ENCODE measurements at places on chromosomes 16 and 17. TPM values are rescaled to one million over a fixed set of nuclear protein-coding genes. Genes with fewer than 3 reads are reported as not detected.
A peak's percentile ranks its signal among the peaks of the same experiment; 100 is the strongest.

Gene CD300E
- 0.75 TPM for total RNA-seq

Gene TP53TG3C
- total RNA-seq, result not detected

Gene ACSM5
- total RNA-seq, result 2.8 TPM

Gene NAGLU
- total RNA-seq, result 18.8 TPM

GRCh38 chr17:57553526-57553925, 191.6 kb downstream of the CCDC182 start:
- no peak for DNase-seq

DNA sequence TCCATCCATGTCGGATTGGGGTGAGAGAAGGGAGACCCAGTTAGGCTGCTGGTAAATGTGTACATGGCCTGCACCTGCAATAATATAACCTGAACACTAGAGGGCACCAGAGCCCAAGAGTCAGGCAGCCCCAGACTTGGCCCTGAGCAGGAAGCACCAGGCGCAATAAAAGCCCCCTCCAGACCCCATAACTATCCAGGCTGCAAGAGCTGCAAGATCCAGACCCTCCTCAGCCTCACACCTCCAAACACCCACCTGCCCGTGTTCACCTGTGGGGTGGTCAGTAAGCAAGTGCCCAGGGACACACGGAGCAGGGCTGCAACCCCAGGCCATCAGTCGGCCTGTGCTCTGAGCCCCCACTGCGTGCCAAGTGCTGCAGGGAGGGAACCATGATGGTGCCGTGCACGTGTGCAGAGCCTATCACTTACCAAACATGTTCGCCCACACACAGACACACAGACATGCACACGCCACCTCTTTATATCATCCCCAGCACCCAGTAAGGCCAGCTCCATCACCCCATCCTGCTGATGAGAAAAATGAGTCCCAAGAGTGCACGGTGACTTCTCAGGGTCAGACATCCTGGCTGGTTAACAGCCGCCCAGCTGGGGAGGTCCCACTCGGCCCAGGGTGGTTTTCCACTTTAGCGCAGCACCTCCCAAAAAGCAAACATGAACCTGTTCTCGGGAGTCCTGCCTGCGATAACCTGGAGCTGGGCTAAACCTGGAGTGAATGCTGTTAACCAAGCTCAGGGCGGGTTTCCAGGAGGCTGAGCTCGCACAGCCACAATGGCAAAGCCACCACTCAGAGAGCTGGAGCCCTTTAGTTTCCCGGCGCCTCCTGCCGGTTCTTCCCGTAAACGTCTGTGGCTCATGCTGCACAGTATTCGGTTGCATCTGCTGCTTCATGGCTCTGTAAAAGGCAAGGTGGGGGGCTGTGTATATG, 439.8 kb downstream of the SOX9 start:
- DNase-seq, result no peak

- peak; percentile 88 for DNase-seq
These were observed 251.9 kb downstream of the SEC14L1 start for GRCh38 chr17:77392376-77393273.

DNA sequence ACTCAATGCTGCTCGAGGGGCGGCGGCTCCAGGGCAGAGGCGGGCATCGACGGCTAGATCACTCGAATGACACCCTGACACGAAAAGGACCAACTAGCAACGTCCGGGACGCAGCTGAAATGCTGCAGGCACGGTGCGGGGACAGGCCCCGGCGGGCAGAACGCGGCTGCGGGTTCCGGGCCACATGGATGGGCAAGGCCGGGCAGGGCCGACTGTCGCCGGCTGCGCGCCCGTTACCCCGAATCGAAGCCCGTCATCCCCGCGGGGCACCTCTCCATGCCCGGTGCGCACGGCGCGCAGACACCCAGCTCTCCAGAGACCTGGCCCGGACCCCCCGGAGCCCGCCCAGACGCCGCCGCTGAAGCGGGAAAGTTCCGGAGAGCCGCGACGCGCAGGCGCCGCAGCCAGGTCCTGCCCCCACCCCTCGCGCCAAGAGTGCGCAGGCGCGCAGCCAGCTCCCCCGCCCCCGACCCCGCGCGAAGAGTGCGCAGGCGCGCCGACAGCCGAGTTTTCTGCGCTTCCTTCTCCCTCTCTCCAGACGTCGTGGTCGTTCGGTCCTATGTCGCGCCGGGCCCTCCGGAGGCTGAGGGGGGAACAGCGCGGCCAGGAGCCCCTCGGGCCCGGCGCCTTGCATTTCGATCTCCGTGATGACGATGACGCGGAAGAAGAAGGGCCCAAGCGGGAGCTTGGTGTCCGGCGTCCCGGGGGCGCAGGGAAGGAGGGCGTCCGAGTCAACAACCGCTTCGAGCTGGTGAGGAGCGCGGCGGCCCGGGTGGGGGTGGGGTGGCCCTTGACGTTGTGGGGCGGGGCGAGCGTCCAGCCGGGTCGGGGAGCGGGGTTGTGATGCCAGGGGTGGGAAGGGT, at the start of gene TCF25:
Gene TCF25 (plus strand): TSS at position 484 of the 863 bp plus-strand sequence. CDS start 76 bp downstream, at position 560.
- peak; percentile 93 for DNase-seq

GRCh38 chr16:88904676-88905365, 38.4 kb upstream of the PABPN1L start:
- no peak for DNase-seq

- no peak for DNase-seq
These were observed 6.4 kb downstream of the SIAH1 start for GRCh38 chr16:48378836-48379235.

DNA sequence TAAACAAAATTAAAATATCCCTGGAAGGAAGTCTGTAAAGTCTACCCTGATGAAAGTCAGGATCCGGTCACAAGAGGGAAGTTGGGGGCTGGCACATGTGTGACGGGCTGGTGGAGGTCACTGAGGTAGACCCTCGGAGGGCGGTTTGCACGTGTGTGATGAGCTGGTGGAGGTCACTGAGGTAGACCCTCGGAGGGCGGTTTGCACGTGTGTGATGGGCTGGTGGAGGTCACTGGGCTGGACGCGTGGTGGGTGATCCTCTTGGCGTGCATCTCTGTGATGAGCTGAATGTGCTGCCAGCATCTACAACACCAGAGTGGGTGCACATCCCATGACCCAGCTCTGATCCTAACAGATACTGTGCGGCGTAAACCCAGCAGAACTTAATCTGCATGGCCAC, 43.7 kb upstream of the METRNL start:
- DNase-seq, result no peak

DNA sequence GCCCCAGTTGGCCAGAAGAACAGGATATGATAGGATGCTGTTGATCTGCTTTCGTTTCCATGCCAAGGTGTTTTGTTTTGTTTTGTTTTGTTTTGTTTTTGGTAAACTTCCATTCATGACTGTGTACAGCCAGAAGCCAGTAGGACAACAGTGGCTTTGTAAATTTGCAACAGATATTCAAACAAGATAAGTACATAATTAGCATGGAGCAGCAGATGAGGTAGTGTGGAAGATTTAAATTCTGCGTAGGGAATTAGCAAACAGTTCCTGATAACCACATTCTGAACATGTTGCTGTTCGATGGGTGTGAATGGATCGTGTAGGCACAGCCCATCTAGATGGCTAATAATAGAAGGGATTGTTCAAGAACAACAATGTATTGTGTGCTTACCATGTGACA, 1080.1 kb upstream of the RBFOX1 start:
- no peak for DNase-seq

DNA sequence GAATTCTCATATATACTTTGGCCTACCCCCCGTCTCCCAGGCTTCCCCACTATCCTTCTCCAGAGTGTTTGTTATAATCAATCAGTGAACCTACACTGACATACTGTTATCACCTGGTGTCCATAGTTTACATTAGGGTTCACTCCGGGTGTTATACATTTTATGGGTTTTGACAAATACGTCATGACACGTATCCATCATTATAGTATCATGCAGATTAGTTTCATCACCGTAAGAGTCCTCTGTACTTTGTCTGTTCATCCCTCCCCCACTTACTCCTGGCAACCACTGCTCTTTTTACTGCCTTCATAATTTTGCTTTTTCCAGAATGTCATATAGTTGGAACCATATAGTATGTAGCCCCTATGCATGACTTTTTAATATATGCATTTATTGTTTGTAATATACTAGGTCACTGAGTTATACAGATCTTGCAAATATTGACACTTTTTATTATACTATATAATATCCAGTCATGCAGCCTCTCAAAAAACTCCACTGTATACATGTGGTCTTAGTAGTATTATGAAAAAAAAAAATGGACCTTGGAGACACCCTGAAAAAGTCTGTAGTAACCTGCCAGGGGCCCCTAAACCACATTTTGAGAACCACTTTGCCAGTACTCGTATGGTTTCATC, 28.4 kb downstream of the PPM1D start:
- no peak for DNase-seq

DNA sequence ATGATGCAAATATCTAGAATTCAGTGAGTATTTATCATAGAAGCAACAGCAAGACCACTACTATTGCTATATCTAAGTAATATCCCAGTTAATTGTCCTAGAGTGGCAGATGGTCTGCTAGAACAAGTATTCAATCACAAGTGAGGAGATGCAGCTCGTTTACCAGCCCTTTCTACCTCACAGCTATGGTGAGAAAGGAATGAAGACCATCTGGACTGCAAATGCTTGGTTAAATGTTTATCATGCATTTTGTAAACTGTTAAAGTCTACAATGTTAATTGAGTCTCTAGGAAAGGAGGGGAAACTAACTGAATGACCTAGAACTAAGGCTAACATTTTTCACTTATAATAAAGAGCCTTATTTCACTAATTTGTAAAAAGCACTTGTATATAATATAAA, 52.5 kb downstream of the CNOT1 start:
- DNase-seq, result no peak
